ENCODE measurements at places on chromosomes 5 and 9.

- DNase-seq = no peak
Measured at GRCh38 chr9:87152256-87152655, 204.9 kb upstream of the GAS1 start.

GRCh38 chr5:153429761-153430380, 60.6 kb upstream of the GRIA1 start:
- DNase-seq = no peak

DNA sequence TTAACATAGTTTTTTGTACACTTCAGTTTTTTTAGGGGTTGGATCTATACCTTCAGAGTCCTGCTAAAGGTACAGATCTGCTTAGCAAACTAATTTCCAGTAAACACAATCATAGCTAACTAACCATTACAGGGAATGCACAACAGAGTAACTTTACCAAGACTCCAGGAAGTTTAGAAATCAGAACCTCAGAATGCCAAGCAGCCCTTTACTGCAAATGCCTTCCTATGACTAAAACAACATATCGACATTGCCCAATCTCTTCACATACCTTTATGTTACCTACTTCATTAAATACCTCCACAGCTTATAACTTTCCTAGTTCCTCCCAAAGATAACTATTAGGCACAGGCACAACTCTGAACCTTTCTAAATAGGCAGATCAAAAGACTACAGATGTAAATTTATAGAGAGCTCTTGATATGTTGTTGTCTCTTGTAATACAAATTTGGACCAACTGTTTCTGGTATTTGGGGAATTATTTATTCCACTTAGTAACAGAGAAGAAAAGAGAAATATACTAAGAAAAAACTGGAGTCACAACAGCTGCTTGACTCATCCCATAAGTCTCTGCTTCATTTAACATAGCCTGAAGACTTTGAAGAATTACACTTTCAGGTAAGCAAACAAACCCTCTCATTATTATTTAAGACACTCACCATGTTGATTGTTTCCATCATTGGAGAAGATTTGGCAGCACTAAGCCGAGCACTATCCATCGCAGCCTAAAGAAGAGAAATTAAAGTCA, 46.0 kb upstream of the OR2K2 start:
- DNase-seq = no peak

- DNase-seq = peak; percentile 24
Measured at GRCh38 chr5:160269017-160269416, 39.7 kb downstream of the FABP6 start.

DNA sequence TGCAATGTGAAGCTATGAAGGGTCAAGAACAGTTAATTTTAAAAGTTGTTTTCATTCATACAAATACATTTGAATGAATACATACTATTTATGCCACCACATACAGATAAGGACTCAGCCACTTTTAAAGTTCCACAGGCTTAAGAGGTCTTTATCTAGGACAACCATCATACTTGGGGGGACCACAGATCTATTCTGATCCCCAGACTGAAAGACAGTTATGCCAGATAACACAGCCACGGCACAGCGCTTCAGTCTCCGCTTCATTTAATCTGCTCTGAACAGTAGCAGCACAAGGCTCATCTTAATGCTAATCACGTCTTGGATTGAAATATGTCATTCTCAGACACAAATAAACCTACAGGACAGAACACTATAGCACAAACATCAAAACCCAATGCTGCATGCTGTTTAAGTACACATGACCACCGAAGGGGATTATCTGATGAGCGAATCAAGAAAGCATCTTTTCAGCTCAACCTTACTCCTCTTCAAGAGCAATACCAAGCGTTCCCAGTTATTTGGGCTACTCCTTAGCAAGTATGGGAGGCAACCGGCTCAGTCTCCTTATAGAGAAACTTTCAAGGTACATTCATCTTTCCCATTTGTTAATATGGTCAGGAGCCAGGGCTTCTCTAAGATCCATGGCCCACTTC, 33.3 kb downstream of the PUM3 start:
- no peak for DNase-seq

DNA sequence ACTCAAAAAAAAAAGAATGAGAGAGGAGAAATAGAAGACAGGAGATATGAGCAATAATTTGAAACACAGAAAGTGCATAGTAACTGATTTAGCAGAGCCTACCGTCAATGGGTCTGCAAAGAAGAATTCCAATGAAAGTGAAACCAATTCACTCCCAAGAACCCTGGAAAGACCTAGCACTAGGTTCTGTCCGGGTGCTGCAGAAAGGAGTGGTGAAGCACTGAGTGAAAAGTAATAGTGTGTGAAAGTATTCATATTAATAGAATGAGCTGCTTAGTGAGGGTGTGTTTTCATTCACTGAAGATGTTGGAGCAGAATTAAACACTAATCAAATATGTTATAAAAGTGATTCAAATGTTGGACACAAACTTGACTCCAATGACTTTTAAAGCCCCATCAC, 51.3 kb upstream of the SLC30A5 start:
- no peak for DNase-seq

DNA sequence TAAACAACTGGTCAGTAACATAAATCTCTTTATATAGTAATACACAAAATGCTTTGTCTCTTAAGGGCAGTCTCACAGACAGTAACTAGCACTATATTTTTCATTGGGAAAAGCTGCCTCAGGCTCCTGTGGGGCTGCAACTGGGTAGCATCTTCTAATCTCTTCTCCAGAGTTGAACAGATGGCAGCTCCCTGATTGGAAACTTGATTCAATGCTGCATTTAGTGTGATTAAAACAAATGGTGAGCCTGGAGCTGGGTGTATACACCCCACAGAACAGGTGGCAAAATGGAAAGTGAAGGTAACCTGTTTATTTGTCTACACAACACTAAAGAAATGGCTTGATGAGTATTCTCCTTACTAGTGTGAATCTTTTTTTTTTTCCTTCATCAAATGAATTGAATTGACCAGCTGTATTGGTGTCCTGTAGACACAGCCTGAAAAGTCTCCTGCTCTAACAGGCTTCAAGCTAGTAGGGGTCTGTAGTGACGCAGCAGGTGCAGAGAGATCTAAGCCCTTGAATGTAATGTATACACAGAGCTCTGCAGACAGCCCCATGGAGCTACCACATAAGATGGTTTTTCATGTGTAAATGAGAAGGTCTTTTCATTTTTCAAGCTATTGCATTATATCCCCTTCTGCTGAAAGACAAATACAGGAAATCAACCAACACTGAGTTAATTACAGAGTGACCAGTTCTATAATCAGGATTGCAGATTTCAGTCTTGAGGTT, 43.3 kb downstream of the IZUMO3 start:
- no peak for DNase-seq

- DNase-seq = no peak
Measured at GRCh38 chr5:76771705-76772405, 47.0 kb upstream of the F2RL1 start.

DNA sequence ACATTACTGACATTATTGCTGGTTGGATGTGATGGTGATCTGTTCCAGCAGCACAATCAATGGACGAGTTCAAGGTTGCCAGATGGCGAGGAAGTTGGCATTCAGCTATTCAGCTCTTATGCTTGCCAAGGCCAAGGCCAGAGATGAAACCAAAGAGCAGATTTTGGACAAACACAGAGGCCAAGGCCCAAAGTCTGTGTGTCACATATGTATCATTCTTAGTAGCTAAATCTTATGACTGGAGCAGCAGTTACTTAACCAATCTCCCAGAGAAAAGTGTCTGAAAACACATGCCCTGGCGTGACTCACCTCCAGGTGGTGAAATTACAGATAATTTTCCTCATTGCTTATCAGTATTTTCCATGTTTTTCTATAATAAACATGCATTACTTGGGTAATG, 189.0 kb upstream of the EGFLAM start:
- DNase-seq = peak; percentile 3

- no peak for DNase-seq
Measured at GRCh38 chr5:18601185-18601584, 966.9 kb downstream of the TAF11L14 start.

GRCh38 chr5:176319827-176320554, 41.6 kb downstream of the KIAA1191 start:
- no peak for DNase-seq

DNA sequence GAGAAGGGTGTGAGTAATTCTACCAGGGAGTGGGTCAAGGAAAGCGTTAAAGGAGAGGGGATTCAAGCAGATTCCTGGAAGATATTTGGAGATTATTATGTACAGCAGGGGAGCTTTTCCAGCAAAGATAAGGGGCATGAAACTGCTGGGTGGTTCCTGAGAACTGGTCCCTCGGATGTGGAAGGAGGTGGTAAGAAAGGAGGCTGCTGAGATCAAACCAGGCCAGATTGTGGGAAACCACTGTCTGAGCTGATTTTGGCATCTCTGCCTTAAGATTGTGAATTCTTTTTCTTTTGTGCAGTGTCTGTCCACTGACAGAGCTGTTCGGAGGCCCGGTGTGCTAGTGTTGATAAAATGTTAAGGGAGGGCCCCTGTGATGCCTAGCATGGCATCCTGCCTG, 45.4 kb downstream of the SNX30 start:
- no peak for DNase-seq

- DNase-seq = no peak
Measured at GRCh38 chr9:138052322-138052615, 174.7 kb downstream of the CACNA1B start.

- no peak for DNase-seq
Measured at GRCh38 chr5:72084876-72085275, 22.4 kb upstream of the MAP1B start.

GRCh38 chr5:150689120-150689519, 11.7 kb downstream of the RBM22 start:
- no peak for DNase-seq

DNA sequence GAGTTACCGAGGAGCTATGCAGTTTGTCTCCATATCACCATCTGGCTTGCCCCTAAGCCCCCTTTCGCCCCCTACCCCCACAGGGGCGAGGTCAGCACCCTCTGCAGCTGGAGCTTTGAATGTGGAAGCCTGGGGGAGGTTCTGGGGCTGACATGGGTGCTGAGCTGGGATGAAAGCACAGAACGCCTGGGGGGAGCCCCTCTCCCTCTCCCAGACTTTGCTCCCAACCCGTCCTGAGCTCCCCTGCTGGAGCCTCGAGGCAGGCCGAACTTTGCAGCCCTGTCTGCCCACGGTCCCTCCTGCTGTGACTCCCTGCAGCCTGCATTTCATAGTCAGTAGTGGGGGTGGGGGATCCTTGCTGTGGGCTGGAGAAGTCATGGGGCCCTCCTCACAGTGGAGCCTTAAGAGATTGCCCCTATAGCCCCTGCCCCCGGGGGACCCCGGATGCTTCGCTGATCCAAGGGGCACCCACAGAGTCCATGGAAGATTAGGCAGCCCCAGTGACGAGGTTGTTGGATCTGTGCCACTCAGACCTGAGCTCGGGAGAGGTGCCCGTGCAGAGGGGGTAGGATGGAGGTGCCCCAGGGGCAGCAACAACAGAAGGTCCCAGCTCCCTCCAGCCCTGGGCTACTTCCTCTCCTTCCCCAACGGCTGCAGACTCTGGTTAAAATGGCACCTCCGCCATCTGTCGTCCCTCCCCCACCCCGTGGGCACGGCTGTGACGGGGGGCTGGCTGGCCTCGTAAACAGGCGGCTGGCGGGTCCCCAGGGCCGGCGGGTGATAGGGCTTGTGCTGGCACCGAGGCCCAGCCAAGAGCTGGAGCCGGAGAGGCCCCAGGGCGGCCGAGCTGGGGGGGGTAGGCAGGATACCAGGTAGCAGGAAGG, 162.0 kb downstream of the C9orf50 start:
- DNase-seq = no peak

GRCh38 chr5:43303242-43303641, 10.0 kb downstream of the HMGCS1 start:
- no peak for DNase-seq

GRCh38 chr5:126456217-126456820, 33.1 kb downstream of the GRAMD2B start:
- no peak for DNase-seq

DNA sequence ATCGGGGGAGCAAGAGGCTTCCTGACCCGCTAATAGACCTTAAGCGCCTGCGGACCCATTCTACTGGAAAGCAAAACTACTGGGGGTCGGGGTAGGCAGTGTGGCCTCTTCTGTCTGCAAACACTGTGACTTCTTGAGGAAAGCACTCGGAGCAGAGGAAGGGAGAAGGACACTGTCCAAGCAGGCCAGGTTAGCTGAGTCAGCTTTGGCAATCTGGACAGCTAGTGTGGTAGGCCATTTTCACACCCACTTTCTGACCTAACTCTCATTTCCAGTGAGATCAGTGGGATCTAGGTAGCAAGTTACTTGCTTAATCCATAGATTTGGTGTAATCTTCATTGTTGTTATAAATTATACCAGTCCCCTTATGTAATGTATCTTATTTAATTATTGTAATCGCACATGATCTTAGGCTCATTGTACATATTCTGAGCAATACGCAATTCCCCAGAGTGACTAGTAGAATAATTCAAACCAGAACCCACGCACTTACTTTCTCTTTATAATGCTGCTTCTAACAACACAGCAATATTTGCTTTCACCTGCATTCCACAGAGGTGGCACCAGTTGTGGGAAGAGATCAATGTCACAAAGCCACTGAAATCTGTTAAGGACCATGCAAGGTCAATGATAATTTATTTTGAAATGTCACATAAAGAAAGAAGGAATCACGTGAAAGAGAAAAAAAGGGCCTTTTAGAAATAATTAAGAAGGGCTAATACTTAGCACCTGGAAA, 82.9 kb downstream of the NREP start:
- DNase-seq = no peak

DNA sequence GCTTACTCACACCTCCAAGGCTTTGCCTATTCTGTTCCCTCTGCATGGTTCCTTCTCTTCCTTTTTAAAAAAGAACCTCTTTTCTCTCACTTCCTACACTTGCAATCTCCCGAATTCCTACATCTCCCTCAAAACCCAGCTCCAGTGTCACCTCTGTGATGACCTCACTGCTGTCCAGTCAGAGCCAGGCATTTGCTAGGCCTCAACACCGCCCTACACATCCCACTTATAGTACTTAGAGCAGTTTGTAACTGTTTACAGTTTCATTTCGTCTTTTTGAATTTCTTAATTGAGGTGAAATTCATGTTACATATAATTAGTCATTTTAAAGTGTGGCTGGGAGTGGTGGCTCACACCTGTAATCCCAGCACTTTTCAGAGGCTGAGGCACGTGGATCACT, 30.8 kb downstream of the CD14 start:
- no peak for DNase-seq

DNA sequence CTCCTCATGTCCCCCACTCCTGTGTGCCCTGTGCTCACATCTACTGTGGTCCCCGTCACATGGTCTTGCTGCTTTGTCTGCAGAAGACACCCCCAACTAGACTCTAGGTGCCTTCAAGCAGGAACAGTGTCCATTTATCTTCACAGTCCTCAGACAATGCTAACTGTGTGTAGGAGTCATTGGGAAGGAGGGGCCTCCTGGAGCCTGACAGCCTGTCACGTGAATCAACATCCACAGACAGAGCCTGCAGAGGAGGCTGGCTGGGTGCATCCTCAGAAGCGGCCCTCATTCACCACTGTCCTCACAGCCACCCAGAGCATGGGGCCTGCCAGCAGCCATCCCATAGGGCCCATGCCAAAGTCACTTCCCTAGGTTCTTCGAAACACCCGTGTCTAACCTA, 98.7 kb downstream of the MED10 start:
- DNase-seq = no peak
